ENCODE measurements at places on chromosomes 7 and 10.

- DNase-seq: no peak
These were observed 847 bp downstream of the AGMO start for GRCh38 chr7:15560968-15561367.

DNA sequence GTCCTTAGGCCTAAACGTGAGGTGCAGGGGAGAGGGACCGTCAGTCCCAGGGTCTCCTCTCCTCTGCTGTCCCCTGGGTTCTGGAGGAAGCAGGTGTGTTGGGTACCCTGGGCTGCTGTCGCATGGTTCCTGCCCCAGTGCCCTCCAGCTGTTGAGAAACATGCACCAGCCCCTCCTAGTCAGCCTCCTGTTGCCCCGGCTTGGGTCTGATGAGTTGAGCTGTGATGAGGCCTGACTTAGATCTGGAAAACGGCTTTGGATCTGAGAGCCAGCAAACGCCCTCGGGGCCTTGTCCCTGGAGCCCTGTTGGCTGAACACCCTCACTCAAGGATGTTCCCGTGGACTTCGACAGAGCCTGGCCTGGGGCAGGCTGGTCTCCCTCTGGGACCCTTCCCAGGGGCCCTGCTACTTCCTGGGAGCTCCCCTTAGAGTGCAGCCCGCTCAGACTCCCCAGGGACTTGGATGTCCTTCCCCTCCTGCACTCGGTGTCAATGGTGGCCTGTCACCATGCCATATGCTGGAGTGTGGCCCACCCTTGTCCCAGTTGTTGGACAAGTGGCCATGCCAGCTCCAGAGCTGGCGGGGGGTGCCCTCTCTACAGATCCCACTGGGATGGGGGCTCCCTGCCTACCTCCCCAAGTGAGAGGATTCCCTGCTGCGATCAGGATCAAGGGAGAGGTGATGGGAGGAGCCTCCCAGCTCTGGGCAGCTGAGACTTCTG is 12.3 kb downstream of the ZNF316 start:
- no peak for DNase-seq

DNA sequence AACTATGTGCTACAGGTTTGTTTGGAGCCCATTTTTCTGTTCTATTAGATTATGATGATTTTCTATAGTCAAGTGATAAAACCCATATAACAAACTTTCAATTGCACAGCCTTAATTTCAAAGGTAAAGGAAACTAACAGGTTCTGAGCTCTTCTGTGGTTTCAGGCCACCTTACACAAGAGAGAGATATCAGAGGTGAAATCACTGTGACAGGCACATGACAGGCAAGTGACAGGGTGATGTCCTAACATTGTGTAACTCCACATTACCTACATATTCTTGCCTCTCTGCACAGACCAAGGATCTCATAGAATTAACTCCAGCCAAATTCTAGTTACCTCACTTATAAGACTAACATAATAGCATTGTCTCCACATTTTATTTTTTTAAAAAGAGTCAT is 35.0 kb downstream of the ZNF22 start:
- DNase-seq: no peak

DNA sequence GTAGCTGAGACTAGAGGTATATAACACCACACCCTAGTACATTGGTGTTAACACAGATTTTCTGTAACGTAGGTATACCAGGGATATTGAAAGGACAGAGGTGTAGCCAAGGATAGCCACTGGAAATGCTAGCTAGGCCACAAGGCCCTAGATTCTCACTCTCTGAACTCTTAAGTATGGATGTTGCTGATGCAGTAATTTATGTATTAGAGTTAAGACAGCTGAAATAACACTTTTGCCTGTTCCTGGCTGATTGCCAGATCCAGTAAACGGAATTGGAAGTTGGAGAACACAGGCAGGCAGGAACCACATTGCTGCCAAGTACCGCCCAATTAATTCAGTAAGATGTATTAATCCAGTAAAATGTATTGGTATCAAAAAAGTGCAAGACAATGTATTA is 1.8 kb downstream of the CALU start:
- DNase-seq: no peak

DNA sequence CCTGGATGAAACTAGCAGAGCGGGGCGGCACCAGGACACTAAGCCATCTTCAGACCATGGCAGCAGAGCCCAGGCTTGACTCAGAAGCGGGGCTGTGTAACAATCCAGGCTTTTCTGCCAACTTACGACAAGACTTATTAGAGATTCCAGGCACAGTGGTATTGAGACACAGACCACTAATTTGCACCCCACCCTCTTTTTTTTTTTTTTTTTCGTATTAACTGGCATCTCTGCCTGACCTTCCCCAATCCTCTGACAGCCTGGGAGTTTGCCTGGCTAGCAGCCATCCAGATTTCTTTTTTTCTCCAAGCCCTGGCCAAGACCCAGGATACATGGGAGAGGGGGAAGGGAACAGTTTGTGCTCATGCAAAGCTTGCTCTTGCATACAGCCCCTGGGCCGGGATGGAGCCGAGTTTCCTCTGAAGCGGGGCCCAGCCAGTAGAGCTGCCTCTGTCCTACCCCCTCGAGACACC is 182.4 kb downstream of the PLXNA4 start:
- DNase-seq: no peak

DNA sequence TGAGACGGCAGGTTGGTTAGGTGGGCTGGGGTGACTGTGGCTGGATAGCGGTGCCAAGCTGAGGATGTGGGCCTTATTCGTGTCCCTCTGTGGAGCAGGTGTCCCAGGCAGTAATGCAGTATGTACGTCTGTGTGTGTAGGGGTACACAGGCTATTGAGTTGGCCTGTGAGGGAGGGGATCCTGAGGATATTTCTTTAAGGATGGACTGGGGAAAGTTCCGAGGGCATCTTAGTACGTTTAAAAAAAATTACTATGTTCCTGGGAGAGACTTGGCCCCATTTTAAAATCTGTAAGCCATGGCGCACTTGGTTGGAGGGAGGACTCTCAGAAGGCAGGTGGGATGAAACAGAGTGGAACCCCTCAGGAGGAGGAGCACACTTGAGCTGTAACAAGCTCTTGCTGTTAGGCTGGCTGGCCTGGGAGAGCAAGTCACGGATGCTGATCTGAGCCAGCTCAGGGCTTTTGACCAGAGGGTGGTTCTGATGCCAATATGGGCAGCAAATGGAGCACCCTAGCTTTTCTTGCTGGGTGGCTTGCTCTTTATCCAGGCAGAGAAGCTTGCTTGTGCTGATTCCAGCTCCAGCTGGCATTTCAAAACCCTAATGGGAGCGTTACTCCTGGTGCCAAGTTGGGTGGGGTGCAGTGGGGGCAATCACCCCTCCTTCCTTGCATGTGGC is 765 bp downstream of the WBP1L start:
- DNase-seq: no peak

DNA sequence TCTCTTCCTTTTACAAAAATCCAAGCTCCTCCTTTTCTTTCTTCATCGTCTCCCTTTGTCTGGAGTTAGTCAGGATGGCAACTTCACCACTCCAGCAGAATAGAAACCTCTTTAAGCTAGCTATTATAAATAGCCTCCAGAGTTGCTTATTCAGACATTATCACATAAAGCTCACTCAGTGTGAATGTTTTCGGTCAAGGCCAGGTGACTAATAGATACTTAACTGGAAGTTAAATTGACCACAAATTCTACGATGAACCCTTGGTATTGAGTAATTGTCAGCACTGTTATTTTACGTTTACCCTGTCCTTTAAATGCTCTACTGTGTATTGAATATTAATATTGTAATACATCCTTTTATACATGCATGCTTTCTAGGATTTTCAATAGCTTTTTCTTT is 340.4 kb downstream of the OTUD1 start:
- no peak for DNase-seq

DNA sequence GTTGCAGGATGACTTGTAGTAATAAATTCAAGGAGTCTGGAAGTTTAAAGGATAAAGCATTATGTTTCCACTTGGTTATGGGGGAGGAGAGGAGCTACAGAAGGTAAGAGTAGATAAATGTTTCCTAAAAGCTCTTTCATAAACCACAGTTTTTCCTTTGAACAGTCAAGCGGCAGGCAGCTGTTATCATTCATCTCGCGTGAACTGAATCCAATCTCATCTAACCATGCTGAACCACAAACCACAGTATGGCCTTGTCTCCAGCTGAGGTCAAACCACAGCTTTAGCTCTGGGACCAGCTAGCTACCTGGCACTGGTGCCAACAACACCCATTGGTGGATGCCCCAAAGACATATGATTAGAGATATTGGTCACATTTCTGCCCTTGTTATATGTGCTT is 63.3 kb downstream of the NOC3L start:
- DNase-seq: no peak

GRCh38 chr7:65746398-65746669 is 126.5 kb upstream of the VKORC1L1 start:
- DNase-seq: no peak

DNA sequence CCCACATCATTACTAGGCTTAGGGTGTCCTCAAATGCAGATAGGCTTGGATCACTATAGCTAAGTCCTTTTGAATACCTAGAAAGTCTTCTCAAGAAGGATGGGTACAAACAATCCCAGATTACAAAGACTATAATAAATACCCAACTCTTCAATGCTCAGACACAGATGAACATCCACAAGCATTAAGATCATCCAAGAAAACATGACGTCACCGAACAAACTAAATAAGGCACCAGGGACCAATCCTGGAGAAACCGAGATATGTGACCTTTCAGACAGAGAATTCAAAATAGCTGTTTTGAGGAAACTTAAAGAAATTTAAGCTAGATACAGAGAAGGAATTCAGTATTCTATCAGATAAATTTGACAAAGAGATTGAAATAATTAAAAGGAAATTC is 108.0 kb upstream of the PLPP4 start:
- DNase-seq: no peak

DNA sequence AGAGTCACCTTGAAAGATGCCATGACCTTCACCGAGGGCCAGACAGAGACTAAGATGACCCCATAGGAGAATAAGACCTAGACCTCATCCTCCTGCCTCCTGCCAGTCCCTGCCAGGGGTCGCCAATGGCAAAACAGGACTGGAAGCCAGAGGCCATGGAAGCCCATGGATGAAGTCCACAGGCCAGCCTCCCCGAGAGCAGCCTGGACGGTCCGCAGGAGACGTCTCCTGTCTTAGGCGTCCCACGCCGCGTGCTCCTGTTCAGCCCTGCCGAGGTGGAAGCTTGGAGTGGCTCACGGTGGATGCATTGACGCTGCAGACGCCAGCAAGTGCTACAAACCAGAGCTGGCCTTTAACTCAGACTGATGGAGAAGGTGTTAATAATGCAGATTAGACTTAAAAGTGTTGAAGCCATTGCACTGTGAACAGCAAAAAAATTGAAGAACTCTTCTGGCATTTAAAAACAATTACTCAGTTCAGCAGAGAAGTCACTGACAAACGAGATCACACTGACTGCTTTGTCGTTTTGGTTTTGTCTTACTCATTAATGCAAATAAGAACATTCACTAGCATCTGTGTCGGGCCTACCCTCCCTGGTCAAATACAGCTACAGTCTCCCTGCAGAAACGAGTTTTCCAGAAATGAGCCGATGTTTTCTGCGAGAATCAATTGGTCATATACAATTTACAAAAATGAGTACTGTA is 38.1 kb upstream of the FAM20C start:
- no peak for DNase-seq

DNA sequence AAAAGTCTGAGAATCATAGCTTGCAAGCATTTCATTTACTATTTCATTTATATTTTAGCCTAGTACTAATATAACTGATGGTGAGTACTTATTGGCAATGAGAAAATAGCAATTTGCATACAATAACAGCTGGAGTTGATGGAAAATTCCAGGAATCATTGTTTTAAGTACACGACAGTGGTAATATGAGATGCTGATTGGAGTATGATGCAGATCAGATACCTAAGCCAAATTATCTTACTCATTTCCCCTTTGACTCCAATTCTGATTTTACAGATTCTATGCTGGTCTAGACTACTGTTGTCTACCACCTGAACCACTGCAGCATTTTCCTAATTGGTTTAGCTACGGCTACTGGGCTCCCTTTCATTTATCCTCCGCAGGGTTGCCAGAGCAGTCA is 36.7 kb downstream of the GNG11 start:
- no peak for DNase-seq

GRCh38 chr10:3873728-3874461 is 88.9 kb upstream of the KLF6 start:
- DNase-seq: no peak

GRCh38 chr7:14836571-14837189 is 65.9 kb downstream of the DGKB start:
- DNase-seq: no peak

DNA sequence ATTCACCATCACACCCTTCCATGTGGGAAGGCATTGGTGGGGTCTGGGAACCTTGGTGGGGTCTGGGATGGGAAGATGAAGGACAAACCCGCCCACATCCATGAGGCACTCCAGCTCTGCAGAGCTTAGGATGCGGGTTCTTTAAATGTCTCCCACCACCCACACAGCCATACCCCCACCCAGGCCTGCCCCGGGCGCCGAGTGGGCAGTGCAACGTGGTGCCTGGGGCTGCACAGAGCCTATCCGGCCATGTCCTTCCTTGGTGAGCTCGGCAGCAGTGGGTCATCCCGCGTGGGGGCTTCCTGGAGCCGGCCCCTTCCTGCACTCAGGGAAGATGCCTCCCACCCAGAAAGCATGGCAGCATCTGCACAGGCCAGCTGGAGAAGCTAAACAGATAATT is 163.5 kb upstream of the TCERG1L start:
- no peak for DNase-seq

DNA sequence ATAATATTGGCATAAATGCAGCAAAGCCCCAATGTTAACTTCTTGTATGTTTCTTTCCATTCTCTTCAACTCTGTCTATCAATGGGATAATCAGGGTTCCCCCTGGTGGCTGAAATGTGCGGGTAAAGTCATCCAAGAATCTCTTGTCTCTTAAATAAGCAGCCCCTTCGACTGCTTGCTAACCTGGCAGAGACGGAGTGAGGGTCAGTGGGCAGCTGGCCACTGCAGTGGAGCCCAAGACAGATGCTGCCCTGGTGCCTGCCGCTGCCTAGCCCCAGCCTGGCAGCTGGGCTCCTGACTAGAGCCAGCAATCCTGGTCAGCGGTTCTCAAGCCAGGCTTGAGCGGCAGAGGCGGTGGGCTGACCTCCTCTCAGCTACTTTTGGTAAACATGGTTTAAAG is 248.9 kb downstream of the COBL start:
- DNase-seq: peak; percentile 77

DNA sequence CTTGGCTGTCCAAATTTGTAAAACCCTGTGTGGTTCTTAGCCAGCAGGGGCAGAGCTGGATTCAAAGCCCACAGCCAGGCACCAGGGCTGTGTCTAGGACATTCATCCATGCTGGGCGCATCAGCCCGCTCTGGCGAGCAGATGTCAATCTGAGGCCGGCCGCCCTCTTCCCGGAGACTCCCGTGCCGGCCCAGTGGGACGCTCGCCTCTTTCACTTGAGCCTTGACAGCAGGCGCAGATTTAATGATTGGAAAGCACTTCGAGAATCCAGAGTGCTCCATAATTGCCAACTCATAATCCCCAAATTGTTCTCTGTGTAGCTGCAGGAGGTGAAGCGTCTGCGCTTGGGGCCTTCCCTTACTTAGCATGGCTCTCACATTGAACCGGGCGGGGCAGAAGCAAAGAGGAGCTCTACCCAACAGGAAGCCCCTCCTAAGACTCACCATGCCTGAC is 36.7 kb downstream of the SLIT1 start:
- DNase-seq: no peak

GRCh38 chr10:85764108-85764507 is 602.5 kb downstream of the GRID1 start:
- DNase-seq: no peak
